Activated naive CD8-positive, alpha-beta T cell treated with anti-CD3 and anti-CD28 coated beads, Interleukin-2, amount 10 ng/mL, durations not matched to agents 7 days and 5 days (primary cell): ENCODE measurements at places on chromosomes 3 and 15. TPM values are rescaled to one million over a fixed set of nuclear protein-coding genes. Genes with fewer than 3 reads are reported as not detected.

GRCh38 chr3:99702953-99703943, 64.9 kb downstream of the COL8A1 start:
- no peak for DNase-seq
- peaks cover 8% of the 10 kb centered on the region for H3K27me3 ChIP-seq
- H3K4me3 ChIP-seq: no peak overlapping the region

DNA sequence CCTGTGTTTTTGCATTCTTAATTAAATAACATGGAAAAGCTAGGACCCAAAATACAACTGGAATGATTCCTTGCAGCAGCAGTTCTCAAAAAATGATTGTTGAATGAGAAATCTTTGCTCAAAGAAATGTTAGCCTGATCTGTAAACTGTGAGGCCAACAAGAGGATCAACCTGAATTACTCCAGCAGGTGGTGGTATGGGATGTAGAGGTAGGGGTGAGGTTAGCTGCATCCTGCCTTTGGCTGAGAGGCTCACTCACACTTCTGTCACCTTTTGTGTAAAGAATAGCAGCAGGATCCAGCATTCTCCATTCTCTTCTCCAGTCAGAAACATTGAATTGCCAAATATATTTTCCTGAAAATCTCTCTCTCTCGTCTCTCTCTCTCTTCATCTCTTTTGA, 26.5 kb upstream of the FAM98B start:
- peaks cover 36% of the 10 kb centered on the region for H3K27me3 ChIP-seq
- H3K4me3 ChIP-seq: no peak overlapping the region
- no peak for DNase-seq
- no peaks in the 10 kb centered on the region for H3K36me3 ChIP-seq
- H3K4me1 ChIP-seq: no peaks in the 10 kb centered on the region
- no peak overlapping the region for H3K27ac ChIP-seq

- no peak overlapping the region for H3K27ac ChIP-seq
- H3K4me1 ChIP-seq: peaks cover 2% of the 10 kb centered on the region
- DNase-seq: no peak
Observed at GRCh38 chr15:71730277-71731144, 79.8 kb upstream of the NR2E3 start.

- peak overlapping the region; percentile 69 for H3K4me3 ChIP-seq
- peaks cover 82% of the 10 kb centered on the region for H3K4me1 ChIP-seq
- H3K27ac ChIP-seq: peak overlapping the region; percentile 87
- peaks cover 24% of the 10 kb centered on the region for H3K36me3 ChIP-seq
- peaks cover 5% of the 10 kb centered on the region for H3K27me3 ChIP-seq
Observed at GRCh38 chr15:91308199-91308598, 208.1 kb downstream of the SV2B start.

DNA sequence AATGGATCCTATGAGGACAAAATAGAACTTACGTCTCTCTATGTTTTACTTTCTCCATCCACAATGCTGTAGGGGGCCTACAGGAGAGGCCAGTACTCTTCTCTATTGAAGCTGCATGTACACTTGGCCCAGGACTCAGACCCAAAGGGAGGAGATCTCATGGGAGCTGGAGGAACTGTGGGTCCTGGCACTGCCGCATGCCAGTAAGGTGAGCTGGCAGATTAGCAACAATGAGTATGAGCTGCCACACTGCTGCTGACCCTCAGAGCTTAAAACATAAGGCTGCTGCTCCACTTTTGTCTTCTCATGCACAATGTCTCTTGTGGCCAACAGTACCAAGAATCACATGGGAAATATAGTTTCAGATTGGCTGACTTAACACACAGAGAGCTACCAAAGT, 57.8 kb upstream of the TBC1D5 start:
- no peak overlapping the region for H3K27ac ChIP-seq
- H3K27me3 ChIP-seq: no peaks in the 10 kb centered on the region
- DNase-seq: no peak
- H3K4me1 ChIP-seq: peaks cover 5% of the 10 kb centered on the region
- peaks cover 6% of the 10 kb centered on the region for H3K36me3 ChIP-seq

GRCh38 chr3:22731901-22732300, 471.2 kb upstream of the UBE2E2 start:
- H3K27ac ChIP-seq: no peak overlapping the region
- H3K27me3 ChIP-seq: no peaks in the 10 kb centered on the region
- H3K4me3 ChIP-seq: no peak overlapping the region
- no peaks in the 10 kb centered on the region for H3K36me3 ChIP-seq

GRCh38 chr3:72492240-72492639, 356.0 kb downstream of the SHQ1 start:
- no peaks in the 10 kb centered on the region for H3K27me3 ChIP-seq
- H3K27ac ChIP-seq: no peak overlapping the region
- no peaks in the 10 kb centered on the region for H3K4me1 ChIP-seq
- no peak for DNase-seq

DNA sequence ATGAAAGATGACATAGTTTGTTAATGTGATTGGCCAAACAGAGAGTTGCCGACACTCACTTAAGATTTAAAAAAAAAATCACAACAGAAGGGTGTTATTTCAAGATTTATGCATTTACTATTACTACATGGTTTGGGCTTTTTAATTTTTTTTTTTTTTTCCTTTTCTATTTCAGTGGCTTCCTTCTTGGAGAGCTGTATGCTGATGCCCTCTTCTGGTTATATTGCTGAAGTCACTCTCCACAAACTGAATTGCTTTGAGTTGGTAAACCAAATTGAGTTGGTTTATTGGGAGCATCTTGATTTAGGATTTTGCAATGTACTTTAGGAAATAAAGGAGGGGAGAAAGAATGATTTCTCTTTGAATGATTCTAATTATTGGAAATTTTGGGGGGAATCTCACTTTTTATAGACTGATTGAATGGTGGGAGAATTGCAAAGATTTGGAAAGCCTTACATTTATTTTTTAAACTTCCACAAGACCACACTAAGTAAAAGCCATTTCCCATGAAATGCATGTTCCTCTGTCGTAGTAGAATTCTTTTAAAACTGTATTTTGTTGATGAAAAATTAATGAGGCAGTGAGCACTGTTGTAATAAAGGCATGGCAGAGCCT, 186.6 kb upstream of the FEZF2 start:
- no peaks in the 10 kb centered on the region for H3K4me1 ChIP-seq
- H3K4me3 ChIP-seq: no peak overlapping the region
- H3K27ac ChIP-seq: no peak overlapping the region
- H3K27me3 ChIP-seq: peaks cover 3% of the 10 kb centered on the region
- no peaks in the 10 kb centered on the region for H3K36me3 ChIP-seq

- H3K4me1 ChIP-seq: no peaks in the 10 kb centered on the region
- no peak for DNase-seq
- no peak overlapping the region for H3K4me3 ChIP-seq
- no peaks in the 10 kb centered on the region for H3K36me3 ChIP-seq
Observed at GRCh38 chr15:33757516-33758232, 210.6 kb upstream of the CHRM5 start.

- no peaks in the 10 kb centered on the region for H3K27me3 ChIP-seq
- H3K27ac ChIP-seq: peak overlapping the region; percentile 89
- DNase-seq: no peak
- H3K4me3 ChIP-seq: peak overlapping the region; percentile 98
- peaks cover 8% of the 10 kb centered on the region for H3K36me3 ChIP-seq
Observed at GRCh38 chr15:45401665-45402161, 23.4 kb upstream of the GATM start.

- H3K27ac ChIP-seq: no peak overlapping the region
Observed at GRCh38 chr15:36925653-36926426, 174.5 kb downstream of the MEIS2 start.

DNA sequence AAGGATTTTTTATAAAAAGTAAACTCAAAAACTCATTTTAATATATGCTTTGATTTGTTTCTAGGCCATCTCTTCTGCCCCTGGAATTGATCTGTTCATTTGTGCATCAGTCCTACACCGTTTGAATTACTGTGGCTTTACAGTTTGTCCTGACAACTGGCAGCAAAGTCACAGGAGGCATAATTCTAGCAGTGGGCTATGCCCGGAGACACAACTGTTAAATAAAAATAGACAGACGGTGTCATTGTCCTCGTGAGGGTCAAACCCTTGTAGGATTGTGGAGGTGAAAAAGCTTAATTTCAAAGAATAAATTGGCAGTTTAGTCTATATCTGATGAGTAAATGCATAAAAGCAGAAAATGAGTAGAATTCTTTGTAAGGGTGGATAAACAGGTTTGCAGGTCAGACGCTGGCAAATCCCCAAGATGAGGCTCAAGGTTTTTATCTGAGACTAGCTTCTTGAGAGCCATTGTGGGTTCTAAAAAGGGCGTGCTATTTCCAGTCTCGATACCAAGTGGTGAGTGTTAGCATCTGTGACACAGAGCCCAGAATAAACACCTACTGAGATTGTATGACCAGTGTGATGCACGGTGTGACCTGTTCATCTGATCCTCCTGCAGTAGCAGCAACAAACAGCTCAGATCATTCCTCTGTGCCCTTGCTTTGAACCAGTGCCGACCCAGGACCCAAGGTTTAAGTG, 51.5 kb upstream of the SLCO3A1 start:
- no peak overlapping the region for H3K27ac ChIP-seq
- peaks cover 7% of the 10 kb centered on the region for H3K27me3 ChIP-seq
- no peaks in the 10 kb centered on the region for H3K4me1 ChIP-seq
- DNase-seq: no peak

- H3K36me3 ChIP-seq: no peaks in the 10 kb centered on the region
- no peak for DNase-seq
- no peak overlapping the region for H3K27ac ChIP-seq
- no peaks in the 10 kb centered on the region for H3K4me1 ChIP-seq
Observed at GRCh38 chr3:73558727-73559075, 66.0 kb downstream of the PDZRN3 start.

DNA sequence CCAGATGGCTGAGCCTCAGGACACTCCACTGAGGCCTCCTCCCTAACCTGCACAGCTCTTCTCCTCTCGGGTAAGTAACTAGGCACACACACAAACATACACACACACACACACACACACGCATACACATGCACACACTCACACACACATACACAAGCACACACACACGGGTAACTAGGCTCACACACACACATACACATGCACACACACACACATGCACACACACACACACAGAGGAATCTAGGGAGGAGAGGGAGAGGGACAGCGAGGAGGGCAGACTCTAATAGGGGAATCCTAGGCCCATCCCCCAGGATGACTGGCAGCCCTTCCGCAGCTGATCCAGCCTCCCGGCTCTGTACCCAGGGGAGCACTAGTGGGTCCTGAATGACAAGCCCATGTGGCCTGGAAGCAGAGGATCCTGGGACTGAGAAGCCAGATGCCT, 177.4 kb upstream of the LINGO1 start:
- H3K36me3 ChIP-seq: no peaks in the 10 kb centered on the region
- no peak overlapping the region for H3K4me3 ChIP-seq
- no peak for DNase-seq
- H3K27me3 ChIP-seq: no peaks in the 10 kb centered on the region

DNA sequence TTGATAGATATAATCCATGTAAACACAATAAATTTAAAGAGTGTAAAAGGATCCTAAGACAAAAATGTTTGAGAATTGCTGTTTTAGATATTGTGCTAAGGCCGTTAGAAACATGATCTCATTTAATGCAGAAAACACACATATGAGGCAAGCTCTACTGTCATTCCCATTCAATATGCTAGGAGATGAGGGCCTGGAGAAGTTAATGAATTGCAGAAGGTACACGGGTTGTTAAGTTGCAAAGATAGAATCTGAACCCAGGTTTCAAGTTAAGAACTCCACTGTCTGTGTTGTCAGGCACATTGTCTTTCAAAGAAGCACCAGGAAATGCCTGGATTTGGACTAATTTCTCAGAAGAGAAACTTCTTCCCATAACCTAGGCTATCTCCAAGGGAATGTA, 65.1 kb upstream of the SAMMSON start:
- DNase-seq: no peak
- no peaks in the 10 kb centered on the region for H3K36me3 ChIP-seq
- no peaks in the 10 kb centered on the region for H3K27me3 ChIP-seq
- H3K4me1 ChIP-seq: no peaks in the 10 kb centered on the region
- H3K27ac ChIP-seq: no peak overlapping the region

- no peaks in the 10 kb centered on the region for H3K27me3 ChIP-seq
- H3K4me1 ChIP-seq: peaks cover 16% of the 10 kb centered on the region
- H3K36me3 ChIP-seq: peaks cover 3% of the 10 kb centered on the region
- H3K27ac ChIP-seq: no peak overlapping the region
- DNase-seq: no peak
Observed at GRCh38 chr3:156787001-156787400, 39.2 kb upstream of the LEKR1 start.

DNA sequence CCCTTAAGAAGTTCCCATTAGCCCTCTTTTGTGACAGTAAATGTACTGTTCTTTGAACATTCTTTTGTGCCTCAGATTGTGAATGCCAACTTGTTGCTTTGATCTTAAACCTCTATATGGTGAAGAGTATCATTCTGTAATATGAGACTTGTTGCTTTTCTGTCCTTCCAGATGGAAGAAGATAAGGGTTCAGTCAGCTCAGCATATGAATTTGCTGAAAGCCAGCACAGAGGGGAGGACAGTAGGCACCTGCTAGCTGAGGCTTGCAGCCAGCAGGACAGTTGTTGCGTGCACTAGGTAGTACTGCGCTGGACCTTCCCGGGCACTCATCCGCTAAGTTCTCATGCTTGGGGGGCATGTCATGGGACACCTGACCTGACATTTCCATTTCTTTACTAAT, 74.7 kb downstream of the DCUN1D1 start:
- H3K4me3 ChIP-seq: no peak overlapping the region
- H3K27me3 ChIP-seq: no peaks in the 10 kb centered on the region

DNA sequence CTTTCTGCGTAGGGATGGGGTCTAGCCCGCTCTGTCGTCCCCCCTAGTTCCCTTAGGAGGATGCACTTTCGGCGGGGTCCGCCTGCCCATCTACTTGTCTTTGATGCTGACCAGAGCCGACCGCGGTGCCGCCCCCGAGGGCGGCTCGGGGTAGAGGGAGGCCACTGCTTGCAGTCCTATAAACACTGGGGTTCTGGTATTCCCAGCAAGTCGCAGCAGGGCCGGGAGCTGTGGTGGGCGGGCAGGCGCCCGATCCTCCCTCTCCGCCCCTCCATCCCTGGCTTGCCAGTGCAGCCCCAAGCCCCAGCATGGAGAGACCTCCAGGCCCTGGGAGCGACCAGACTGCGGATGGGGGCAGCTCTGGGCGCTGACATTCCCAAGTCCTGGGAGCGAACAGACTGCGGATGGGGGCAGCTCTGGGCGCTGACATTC, 830 bp downstream of the SEMA4B start:
- peak overlapping the region; percentile 77 for H3K4me3 ChIP-seq
- peaks cover 9% of the 10 kb centered on the region for H3K27me3 ChIP-seq
- no peaks in the 10 kb centered on the region for H3K36me3 ChIP-seq

- no peak for DNase-seq
- no peak overlapping the region for H3K27ac ChIP-seq
- peaks cover 11% of the 10 kb centered on the region for H3K27me3 ChIP-seq
- no peaks in the 10 kb centered on the region for H3K4me1 ChIP-seq
Observed at GRCh38 chr3:150133293-150133692, 162.6 kb upstream of the PFN2 start.

The DNASE1L3 gene
- not detected for total RNA-seq

The ZBED2 gene
- total RNA-seq: 1.9 TPM

The EAF1 gene
- total RNA-seq: 31.0 TPM

The GOLGA8J gene
- 0.31 TPM for total RNA-seq

The ERICH6 gene
- not detected for total RNA-seq

The P3H2 gene
- total RNA-seq: not detected

The SLC38A3 gene
- not detected for total RNA-seq

The EPHB3 gene
- 0.25 TPM for total RNA-seq

The STRC gene
- total RNA-seq: 2.1 TPM

The GALNT15 gene
- total RNA-seq: not detected
